ENCODE measurements at places on chromosomes 3 and 15. TPM values are rescaled to one million over a fixed set of nuclear protein-coding genes. Genes with fewer than 3 reads are reported as not detected.

- no peak for DNase-seq
Measured at GRCh38 chr3:47580481-47580880, 1.8 kb upstream of the CSPG5 start.

- no peak for DNase-seq
Measured at GRCh38 chr3:54374214-54374852, 252.0 kb downstream of the CACNA2D3 start.

GRCh38 chr15:73756947-73757513 is 3.9 kb upstream of the INSYN1 start:
- DNase-seq: no peak

DNA sequence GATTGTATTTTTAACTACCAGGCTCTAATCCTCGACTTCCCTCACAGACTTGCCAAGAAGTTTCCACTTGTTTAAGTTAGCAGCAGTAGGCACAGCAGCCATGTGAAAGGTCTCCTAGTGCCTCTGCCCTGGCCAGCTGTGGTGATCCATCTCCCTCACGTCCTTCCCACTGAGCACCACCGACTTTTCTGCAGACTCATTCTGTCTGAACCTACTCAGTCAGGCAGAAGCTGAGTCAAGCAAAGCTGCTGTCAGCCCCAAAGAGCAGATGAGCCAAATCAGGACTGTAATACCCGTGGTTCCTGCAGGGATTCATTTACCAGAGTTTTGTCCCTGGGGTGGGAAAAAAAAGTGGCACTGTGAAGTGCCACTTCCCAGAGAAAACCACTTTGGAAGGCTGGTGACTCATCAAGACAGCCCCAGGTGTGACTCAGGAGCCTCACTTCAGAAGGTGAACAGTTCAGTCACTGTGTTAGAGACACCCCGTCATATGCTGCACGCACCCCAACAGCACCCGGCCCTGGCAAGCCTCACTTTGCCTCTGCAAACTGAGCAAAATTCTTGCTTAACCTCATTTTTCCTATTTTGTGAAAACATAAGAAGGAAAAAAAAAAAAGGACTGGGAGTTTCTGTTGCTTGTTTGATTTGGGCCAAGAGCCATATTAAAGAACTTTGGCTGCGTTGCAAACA is 76.0 kb downstream of the WWTR1 start:
- DNase-seq: no peak

DNA sequence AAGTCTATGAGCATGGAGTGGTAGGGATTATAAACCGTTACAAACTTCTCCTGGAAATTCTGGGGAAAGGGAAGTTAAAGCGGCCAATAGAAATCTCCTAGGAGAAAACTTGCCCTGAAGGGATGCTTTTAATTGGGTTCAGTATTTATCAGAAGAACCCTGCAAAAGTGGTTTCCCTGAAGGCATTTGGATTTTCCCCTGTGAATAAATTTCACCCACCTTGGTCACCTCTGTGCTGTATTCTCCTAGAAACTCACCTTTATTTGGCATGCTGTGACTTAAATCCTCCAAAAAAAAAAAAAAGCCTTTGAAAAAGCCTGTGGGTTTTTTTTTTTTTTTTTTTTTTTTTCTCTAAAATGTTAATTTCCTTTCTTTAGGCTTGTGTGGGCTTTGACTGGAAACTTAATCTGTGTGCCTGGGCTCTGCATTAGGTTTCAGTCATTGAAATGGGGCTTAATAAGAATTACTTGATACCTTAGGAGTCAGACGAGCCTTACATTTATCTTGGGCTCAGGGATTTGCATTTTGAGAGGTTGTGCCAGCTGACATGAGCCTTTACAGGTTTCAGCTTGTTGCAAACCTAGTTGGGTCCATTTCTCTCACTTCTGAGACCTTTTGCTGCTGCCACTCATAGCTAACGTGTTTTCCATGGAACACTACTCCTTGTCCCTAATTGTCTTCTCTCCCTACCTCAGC is 22.0 kb downstream of the TGFBR2 start:
- no peak for DNase-seq

DNA sequence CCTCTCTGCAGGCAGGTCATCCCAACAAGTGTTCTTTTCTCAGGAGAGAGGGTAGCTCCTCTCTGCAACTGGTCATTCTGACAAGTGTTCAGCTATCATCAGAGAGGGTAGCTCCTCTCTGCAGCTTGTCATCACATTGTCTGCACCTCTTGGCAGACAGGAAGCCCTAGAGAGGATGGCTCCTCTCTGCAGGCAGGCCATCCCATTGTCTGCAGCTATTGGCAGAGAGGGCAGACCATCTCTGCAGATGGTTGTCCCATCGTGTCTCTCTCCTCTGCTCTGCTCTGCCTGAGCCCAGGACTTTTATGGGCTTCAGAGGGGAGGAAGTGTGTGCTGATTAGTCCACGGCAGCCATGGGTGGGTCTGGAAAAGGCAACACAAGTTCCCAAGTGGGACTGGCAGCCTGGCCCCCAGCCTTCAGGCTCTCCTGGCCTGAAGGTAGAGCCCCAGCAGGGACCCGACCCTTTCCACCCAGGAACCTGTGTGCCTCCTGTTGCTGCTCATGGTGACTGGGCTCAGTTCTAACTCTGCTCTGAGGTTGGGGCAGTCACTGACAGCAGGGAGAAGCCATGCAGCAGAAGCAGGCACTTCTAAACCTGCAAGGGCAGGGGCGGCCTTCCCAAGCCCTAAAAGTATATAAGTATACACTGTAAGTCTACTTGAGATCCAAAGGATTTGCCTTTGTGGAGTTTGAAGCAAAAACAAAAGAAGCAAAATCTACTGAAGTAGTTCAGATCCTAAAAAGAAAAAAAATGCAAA is 637.9 kb downstream of the PLOD2 start:
- no peak for DNase-seq

DNA sequence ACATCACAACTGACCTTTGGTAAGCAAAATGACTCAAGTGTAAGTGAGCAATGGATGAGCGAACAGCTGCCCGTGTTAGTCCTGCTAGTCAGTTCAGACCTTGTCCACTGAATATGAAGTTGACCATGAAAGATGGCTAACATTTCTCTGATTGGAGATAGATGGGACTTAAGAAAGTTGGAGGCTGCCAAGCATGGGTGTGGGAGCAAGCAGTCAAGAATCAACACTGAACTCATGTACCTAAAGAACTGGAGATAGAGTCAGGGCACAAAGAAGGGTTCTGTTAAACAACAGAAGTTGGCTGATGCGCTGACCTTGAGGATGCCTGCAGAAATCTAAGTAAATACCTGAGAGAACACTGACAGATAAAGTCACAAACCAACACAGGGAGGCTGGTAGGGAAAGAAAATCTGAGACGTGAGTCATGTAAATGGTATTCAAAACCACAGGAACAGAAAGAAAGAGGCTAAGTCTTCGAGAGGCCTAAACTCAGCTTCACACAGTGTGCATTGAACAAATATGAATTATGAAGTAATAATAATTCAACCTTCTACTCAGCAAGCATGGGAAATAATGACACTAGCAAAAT is 30.7 kb upstream of the ANPEP start:
- DNase-seq: no peak

The PLSCR4 gene
- 97.8 TPM for total RNA-seq

The CD96 gene
- total RNA-seq: 4.1 TPM

The STAB1 gene
- total RNA-seq: 610 TPM

Data from omental fat pad (tissue), 4 donors.